ENCODE measurements at places on chromosomes 6 and 20. TPM values are rescaled to one million over a fixed set of nuclear protein-coding genes. Genes with fewer than 3 reads are reported as not detected.
A peak's percentile ranks its signal among the peaks of the same experiment; 100 is the strongest.

- DNase-seq: no peak
Measured at GRCh38 chr6:117384659-117385058, 41.1 kb downstream of the ROS1 start.

DNA sequence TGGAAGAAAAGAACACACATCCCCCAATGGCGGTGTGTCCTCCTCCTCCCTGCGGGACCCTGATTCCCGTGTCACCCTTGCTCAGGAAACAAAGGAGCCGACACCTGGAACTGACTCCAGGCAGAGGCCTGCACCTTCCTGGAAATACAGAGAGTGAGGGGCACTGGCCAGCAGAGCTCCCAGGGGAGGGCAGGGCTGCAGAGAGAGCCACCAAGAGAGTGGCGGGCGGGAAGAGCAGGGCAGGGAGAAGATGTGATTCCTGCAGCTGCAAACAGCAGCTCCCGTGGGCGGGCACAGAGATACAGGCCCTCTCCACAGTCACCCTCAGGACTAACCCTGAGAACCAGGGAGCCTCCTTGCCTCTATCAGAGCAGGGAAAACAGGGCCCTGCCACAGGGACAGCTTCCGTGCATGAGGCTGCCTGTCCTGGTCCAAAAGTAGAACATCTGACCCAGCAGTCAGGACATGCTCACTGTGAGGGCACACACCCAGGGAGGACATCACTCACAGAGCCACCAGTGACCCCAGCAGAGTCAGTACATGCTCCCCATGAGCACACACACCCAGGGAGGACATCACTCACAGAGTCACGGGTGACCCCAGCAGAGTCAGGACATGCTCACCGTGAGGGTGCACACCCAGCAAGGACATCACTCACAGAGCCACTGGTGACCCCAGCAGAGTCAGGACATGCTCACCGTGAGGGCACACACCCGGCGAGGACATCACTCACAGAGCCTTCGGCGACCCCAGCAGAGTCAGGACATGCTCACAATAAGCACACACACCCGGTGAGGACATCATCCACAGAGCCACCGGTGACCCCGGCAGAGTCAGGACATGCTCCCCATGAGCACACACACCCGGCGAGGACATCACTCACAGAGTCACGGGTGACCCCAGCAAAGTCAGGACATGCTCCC is 193.1 kb downstream of the DLL1 start:
- DNase-seq: no peak

The CCN6 gene
- total RNA-seq: not detected

DNA sequence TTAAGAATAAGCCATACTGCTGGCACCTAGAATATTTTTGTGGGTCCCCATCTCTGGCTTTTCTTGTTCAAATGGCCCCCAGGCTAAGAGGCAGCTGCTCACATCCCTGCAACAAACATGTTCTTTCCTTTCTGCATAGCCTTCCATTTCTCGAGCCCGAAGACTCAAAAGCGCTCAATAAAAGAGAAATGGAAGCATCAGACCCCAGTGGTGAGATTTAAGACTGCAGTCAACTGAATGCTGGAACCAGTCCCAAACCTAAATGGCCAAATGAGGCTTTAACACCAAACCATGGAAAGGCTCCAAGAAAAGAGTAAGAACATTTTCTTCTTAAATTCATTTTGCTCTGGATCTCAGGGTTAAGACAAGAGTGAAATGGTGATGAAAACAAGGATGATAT is 122.1 kb upstream of the TRAF3IP2 start:
- peak; percentile 92 for DNase-seq

DNA sequence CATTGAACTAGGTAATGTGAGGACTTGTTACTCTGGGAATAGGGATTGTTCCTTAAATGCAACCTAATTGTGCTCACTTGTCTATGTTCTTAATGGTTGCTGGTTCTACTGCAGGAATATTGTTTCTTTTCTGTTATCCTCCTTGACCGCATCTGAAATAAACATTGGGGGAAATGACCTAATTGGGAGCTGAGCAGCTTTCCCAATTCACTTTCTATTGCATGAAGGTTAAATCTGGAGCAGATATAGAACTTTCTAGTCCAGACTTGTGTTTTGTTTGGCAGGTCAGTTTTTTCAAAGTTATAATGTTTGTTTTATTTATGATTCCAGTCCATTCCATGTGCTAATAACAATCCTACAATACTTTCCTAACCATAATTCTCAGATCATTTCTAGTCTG is 981.0 kb upstream of the CITED2 start:
- no peak for DNase-seq

DNA sequence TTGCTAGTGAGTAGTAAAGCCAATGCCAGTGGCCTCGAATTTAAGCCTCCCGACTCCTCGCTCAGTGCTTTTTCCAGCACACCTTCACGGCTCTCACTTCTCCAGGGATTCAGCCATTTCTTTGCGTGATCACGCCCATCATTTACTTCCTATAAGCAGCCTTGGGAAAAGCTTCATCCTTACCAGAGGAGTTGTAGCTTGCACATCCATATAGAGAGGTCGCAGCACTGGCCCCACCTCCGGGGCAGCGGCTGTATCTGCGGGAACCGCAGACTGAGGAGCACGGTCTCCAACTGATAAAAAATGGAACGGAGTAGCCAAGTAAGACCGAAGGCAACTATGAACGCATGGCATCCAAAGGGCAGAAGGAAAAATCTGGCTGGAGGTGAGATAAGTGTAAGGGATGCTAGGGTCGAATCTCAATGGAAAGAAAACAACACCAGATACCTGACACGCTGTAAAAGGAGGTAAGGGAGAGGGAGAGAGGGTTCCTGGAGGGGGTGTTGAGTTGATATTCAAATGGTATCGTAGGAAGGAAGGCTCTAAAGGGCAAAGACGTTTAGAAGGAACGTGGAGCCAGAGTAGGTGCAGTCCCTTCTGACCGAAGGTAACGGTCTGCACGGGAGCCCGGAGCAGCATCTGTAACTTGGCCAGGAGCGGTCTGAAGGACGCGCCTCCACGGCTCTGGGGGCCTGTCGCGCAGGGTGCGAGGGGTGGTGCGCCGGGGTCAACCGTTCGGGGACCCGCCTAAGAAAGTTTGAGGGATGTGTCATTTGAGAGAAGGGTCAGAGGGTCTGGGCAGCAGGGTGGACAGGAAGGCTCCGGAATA is 640 bp downstream of the NFS1 start:
- DNase-seq: no peak

- DNase-seq: no peak
Measured at GRCh38 chr6:113626475-113626874, 230.7 kb upstream of the MARCKS start.

The PI3 gene
- 90.4 TPM for total RNA-seq

DNA sequence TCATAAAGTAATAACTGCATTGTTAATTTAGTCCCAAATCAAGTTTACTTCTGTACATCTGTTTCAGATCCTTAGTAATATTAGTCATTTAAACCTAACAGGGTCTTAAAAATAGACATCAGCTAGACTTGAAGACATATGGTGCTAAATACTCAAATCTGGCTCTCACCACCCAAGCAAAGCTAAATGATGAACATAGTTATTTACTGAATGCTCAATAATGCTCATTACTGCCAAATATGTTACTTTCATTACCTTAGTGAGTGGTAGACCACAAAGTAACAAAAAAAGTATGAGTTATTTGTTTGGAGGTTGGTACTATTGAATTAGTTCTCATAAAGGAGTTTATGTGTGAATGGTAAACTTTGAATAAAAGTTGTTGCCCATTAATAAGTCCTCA is 502.1 kb downstream of the PKHD1 start:
- no peak for DNase-seq

The SYNJ2 gene
- total RNA-seq: 8.8 TPM

GRCh38 chr20:37390891-37391525 is 45.1 kb downstream of the SRC start:
- peak; percentile 8 for DNase-seq

DNA sequence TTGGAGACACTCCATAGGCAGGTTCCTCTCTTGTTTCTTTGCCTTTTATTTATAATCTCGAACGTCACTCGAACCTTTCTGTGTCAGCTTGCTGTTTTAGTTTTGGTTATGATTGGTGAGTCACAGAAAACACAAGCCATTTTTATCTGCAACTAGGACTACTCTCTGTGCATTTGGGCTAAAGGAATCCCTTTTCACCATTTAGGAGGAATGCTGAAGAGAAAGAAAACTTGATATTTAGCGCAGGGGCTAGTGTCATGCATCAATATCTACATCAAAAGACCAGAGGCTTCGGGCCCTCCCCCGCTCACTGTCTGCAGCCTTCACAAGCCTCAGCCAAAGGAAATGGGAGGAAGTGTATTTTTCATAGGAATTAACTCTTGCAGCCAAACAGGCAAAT is 507.8 kb upstream of the CITED2 start:
- peak; percentile 30 for DNase-seq

DNA sequence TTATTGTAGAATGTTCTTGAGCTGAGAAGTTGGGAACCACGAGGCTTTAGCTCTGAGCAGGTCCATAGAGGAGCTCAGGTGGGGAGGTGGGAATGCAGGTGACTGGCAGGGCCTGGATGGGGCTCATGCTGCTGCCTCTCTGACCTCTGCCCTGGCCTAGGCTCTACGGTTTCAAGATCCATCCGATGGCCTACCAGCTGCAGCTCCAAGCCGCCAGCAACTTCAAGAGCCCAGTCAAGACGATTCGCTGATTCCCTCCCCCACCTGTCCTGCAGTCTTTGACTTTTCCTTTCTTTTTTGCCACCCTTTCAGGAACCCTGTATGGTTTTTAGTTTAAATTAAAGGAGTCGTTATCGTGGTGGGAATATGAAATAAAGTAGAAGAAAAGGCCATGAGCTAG is at the start of gene LY6G5B:
Gene LY6G5B (plus strand): TSS at position 301 of the 400 bp plus-strand sequence. CDS start 975 bp downstream, outside the sequence.
- no peak for DNase-seq

DNA sequence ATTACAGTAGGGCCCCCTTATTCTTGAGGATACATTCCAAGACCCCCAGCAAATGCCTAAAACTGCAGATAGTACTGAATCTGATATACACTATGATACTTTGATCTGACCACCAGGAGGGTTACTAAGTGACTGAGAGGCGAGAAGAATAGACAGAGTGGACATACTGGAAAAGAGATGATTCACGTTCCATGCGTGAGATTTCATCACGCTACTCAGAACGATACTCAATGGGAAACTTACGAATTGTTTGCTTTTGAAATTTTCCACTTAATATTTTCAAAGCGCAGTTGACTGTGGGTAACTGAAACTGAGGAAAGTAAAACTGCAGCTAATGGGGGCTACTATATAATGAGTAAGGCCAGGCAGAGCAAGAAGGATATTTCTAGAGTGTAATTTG is 60.8 kb downstream of the STX11 start:
- DNase-seq: no peak

DNA sequence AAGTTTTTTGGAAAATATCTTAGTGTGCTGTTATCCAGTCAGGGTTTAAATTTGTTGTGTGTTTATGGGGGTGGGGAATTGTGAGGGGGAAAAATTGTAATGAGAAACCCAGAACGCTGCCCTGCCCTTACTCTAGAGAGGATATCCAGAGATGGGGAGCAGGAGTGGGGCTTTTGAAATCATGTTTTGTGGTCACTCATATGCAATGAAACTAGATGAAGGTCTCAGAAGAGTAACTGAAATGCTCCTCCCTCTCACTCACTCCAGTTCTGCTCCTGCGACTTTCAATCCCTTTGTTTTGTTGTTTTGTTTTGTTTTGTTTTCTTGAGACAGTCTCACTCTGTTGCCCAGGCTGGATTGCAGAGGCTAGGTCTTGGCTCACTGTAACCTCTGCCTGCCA is 100.0 kb downstream of the CRYBG1 start:
- no peak for DNase-seq

- DNase-seq: no peak
Measured at GRCh38 chr20:24915892-24916291, 33.2 kb upstream of the CST7 start.

GRCh38 chr6:4180652-4181255 is 45.4 kb upstream of the ECI2 start:
- DNase-seq: peak; percentile 34

GRCh38 chr6:13985663-13986325 is 61.0 kb downstream of the RNF182 start:
- no peak for DNase-seq

The DLL1 gene
- total RNA-seq: 16.9 TPM

The TBXT gene
- not detected for total RNA-seq

- no peak for DNase-seq
Measured at GRCh38 chr6:114690625-114691024, 347.8 kb upstream of the HS3ST5 start.

The BPI gene
- 1.8 TPM for total RNA-seq

DNA sequence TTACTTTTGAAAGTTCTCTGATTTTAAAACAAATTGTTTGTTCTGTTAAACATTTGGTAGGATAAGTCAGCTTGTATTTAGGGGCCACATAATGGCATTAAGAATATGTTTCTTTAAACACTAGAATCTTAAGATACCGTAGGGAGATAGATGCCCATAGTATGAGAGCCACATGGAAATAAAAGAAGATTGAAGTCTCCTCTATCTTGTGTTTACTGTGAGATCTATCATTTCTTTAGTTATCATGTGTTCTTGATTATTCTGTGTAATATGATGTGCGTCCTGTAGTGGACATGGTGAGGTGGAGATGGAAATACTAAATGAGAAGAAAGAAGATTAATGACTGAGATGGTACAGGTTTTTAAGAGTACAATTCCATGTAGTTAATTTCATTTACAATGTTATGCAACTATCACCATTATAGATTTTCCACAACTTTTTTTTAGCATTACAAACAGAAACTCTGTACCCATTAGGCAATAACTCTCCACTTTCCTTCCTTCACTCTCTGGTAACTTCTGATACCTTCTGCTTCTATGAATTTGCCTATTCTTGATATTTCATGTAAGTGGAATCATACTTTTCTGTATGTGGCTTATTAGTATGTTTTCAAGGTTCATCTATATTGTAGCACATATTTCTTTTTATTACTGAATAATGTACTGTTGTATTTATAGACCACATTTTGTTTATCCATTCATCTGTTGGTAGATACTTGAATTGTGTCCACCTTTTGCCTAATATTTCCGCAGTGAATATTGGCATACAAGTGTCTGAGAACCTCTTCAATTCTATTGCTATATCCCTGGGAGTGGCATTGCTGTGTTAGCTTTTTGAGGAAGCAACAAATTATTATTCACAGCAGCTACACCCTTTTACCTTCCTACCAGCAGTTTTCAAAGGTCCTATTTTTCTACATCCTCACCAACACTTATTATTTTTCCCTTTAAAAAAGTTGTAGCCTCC is 11.5 kb downstream of the RNF146 start:
- DNase-seq: no peak

GRCh38 chr6:69631552-69632346 is 165.1 kb downstream of the LMBRD1 start:
- no peak for DNase-seq

DNA sequence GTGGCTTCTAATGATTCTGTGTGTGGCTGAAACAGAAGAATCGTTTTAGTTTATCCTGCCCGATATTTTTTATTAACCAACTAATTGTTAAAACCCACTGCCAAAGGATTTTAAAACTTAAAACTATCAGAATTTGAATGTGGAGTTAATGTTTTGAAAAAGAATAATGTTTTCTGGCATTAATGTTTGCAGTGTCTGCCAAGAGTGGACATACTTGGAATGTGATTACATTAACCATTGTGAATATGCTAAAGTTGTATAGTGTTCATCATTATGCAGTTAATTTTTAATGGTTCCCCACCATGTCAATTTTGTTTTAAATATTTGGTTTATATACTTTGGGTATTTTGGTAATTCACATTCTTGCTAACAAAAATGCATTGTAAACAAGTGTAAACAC is 24.4 kb downstream of the DCBLD1 start:
- DNase-seq: peak; percentile 90

GRCh38 chr6:83921315-83921714 is 61.8 kb downstream of the CYB5R4 start:
- no peak for DNase-seq

GRCh38 chr20:53828682-53829254 is 235.1 kb upstream of the ZNF217 start:
- DNase-seq: peak; percentile 99

GRCh38 chr6:26215585-26216358 is 128.5 kb downstream of the HFE start:
- peak; percentile 80 for DNase-seq

The ADGRG6 gene
- total RNA-seq: 177 TPM
